CD4-positive, alpha-beta T cell treated with Interleukin-6 at 100 ng/mL for 8 hours (primary cell): ENCODE measurements at places on chromosomes 1 and 21.
A peak's percentile ranks its signal among the peaks of the same experiment; 100 is the strongest.

DNA sequence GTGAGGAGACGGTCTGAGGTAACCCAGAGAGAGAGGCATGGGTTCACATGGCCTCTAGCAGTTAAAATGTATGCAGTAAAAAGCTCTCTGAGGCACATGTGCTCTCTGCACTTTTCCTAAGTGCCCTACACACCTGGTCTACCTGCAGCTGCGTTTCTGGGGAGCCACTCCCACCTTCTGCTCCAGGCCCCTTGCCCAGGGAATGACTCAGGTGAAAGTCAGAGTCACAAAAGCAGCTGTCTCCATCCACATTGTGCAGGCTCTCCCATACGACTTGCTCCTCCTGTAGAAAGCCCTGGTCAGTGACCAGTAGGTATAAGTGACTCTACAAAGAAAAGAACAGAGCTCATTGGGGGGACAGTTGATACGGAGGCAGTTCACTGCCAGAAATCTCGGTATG lies 8.8 kb downstream of the MINDY1 start:
- DNase-seq, result no peak

DNA sequence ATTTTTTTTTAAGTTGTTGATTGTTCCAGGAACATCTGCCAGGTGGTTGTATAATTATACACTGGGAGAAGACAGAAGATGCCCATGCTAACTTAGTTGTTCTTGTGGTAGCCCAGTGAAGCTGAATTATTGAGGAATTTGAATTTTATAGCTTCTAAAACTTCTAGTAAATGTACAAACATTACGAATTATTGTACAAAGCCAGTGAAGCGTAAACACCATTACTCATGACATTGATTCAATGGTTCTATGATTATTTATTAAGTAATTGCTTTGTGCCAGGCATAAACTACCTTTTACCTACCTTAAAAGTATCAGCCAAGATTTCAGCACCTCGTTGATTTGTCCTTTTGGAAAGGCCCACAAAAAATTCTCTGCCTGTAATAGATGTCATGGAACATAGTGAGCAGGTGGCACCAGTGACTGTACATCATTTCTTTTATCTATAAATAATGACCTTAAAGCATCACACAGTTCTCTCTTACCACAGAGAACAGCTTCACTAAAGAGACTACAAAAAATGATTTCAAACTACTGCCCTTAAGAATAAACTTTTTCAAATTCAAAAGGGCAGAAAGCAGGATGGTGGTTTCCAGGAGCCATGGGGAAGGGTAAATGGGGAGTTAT lies 74.9 kb upstream of the BCL10 start:
- no peak for DNase-seq

GRCh38 chr1:245898581-245898980 lies 608.5 kb downstream of the SMYD3 start:
- no peak for DNase-seq

DNA sequence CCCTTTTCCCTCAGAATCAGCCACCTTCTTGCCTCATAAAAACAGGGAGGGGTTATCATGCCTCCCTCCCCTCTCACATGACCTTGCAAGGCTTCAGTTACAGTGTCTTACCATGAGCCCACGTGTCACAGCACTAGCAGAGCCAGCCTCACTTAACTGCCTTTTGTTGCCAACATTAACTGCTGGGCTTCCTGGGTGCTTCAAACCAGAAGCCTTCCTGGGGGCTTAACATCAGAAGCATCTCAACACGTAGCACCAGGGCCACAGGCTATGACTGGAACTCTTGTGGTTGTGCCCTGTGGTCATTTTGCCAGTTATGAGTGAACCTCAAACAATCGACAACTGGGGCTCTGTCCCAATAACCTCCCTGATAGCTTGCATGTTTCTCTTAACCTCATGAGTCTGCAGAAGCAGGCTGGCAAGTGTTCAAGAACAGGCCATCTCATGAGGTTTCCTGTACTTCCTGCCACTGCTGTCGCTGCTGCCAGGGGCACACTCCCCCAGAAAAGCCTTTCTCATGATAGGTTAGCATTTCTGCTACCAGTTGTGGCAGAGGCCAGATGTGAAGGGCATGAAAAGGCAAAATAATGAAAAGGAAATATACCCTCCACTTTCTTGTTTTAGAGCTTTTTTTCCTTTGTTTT lies 132.2 kb downstream of the GLUL start:
- peak; percentile 79 for DNase-seq

GRCh38 chr1:100443811-100444571 lies 91.7 kb downstream of the CDC14A start:
- DNase-seq, result peak; percentile 58

DNA sequence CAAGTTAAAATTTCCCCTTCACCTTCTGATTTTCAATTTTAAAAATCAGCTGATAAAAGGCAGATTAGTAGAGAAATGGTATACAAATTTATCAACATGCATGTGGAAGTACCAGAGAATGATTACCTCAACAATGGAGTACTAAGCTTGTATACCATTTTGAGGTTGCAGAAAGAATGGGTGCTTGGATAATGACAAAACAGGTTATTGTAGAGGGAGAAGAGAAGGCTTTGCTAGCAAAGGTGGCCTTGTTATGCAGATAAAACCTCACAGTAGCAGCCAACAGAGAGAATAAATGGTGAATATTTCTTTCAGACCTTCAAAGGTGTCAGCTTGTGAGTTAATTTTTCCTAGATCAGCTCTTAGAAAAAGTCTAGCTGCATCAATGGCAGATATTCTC lies 1174.9 kb upstream of the ADGRL4 start:
- DNase-seq, result no peak

- DNase-seq, result no peak
Measured at GRCh38 chr1:170682809-170683208, 18.9 kb downstream of the PRRX1 start.
